ENCODE measurements at places on chromosomes 4 and X.
A peak's percentile ranks its signal among the peaks of the same experiment; 100 is the strongest.

DNA sequence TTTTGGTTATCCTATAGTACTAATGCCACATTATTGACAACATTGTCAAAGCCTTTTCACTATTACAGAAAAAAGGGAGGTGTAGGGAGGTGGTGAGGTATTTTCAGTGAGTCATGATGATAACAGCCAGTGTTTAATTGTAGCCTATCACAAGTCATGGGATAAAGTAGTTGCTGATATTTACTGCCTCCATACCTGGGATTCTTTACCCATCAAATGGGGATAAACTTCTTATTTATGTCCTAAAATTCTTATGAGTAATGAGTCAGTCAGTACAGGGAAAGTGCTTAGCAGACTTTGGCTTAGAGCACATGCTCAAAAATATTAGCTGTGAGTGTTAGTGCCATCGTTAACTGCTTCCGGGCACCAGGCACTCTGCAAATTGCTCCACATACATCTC lies 25.7 kb downstream of the ADGRG2 start:
- no peak for DNase-seq

GRCh38 chr4:4521136-4521535 lies 20.7 kb downstream of the STX18 start:
- no peak for DNase-seq

DNA sequence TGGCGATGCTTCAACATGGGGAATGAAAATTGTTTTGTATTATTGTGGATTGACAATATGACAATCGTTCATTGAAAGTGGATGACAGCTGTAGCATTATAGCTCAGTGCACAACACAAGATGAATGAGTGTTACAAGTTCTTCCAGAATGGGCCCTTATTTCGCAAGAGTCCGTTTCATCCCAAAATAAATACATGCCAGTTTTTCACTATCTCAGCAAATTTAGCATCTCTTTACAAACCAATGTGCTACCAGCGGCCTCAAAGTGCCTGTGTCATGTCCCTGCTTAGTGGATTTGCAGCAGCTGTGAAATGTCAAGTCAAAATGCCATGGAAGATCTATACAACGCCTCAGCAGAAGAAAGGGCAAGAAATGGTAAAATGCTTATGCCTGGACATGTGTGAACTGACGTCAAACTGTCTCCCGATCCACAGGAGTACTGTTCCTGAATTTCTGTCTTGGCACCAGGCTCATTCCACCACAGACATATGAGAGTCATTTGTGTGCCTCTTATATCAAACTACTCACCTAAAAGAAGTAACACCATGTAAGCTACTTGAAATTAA lies 109.6 kb downstream of the MAML3 start:
- DNase-seq = no peak

- DNase-seq = no peak
Observed at GRCh38 chr4:57553728-57554127, 443.5 kb upstream of the IGFBP7 start.

DNA sequence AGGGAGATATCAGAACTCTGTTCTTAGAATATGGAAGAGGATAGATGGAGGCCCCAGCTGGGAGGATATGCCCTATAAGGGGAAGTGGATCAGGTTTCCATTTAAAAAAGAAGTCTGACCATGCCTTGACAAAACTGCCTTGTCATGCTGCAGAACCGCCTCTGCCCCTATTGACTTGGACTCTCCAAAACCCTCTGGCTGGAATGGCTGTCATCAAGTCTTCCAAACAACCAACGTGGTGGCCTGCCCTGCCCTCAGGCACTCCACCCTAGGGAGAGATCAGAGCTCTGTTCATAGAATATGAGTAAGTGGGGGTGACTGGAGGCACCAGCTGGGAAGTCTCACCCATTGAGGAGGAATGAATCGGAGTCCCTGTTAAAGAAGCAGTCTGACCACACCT lies 114.9 kb downstream of the VSIG4 start:
- DNase-seq = no peak

GRCh38 chrX:151975228-151975593 lies 735 bp upstream of the GABRE start:
- no peak for DNase-seq

- DNase-seq = no peak
Observed at GRCh38 chr4:3781193-3781886, 15.2 kb downstream of the ADRA2C start.

DNA sequence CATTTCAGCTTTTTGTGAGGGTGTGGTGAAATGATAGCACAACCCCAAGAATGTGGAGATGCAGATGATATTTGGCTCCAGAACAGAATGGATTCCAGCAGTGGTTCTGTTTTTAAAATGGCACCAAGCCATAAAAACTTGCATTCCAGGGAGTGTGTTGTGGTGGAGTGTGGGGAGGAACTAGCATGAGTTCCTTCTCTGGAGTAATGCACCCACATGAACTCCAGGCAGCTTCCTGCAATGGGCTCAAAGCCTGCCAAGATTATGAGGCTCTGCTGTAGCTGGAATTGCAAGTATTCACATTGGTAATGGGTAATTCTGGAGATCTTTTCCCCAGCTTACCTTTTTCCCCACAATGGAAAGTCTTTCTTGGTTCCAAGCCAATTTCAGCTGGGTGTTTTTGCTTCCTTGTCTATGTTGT lies 161.4 kb downstream of the RAB28 start:
- no peak for DNase-seq

- DNase-seq = peak; percentile 7
Observed at GRCh38 chrX:23292988-23293651, 41.5 kb upstream of the PTCHD1 start.

DNA sequence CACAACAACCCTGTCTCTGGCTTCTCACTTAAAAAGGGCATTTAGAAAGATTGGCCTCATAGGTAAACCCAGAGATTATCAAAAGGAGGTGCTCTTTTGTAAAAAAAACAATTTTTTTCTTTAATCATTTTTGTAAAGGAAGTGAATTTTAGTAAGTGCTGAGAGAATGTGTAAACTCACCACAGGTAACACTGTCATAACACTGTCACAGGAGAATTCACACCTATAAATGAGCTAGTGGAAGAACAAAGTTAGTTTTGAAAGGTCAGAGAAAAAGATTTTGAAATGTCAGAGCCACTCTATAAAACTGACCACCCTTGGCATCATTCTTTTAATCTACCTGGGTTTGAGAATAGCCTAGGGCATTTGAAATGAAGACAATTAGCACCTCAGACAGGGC lies 3.3 kb upstream of the SH2D1A start:
- no peak for DNase-seq

GRCh38 chrX:9612146-9612505 lies 147.3 kb downstream of the TBL1X start:
- no peak for DNase-seq

DNA sequence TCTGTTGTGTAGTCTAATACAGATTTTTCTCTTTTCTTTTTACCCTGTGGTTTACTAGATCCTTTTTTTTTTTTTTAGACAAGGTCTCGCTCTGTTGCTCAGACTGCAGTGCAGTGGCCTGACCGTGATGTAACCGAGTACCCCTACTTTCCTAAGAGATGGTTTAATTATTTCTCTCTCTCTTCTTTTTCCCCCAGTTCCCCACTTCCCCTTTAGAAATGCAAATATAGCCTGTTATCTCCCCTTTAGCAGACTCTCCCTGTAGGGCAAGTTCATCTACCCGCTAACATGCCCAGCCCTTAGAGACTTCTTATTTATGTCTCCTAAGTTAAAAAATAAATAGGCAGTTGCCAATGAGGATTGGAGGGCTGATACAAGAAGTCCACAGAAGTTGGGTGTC lies 4.5 kb downstream of the SNX25 start:
- DNase-seq = no peak
